ENCODE measurements at places on chromosomes 2 and 18.

- no peak for DNase-seq
Measured at GRCh38 chr18:78735131-78736014, 244.2 kb upstream of the SALL3 start.

DNA sequence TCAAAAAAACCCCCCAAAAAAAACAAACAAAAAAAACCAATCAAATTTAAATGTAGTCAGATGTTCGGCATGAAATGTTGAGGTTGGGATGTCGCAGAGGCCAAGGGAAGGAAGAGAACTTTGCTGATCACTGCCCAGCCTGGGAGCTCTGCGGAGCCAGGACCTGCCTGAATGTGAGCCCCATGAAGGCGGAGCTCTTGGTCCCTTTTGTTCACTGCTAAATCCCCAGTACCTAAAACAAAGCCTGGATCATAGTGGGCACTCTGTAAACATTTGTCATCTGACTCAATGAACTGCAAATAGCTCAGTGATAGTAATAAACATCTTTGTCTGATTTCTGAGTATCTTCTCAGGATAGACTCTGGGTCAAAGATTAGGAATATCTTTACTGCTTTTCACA lies 64.0 kb downstream of the NGEF start:
- no peak for DNase-seq

DNA sequence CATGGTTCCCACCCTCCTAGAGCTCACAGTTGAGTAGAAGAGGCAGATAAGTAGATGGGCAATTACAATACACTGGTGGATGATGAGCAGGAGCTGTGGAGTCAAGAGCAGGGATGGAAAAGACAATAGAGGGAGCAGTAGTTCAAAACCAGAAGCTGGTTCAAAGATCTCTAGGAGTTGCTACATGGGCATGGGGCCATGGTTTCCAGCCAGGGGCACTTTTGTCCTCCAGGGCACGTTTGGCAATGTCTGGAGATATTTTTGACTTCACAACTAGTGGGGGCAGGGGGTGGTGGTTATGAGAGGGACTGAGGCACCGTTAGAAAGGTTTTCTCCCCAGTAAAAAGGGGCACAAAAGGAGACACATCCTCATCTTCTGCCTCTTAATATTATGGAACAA lies 236.0 kb downstream of the DYSF start:
- no peak for DNase-seq

- no peak for DNase-seq
Measured at GRCh38 chr18:424071-424661, 76.3 kb downstream of the COLEC12 start.

GRCh38 chr2:168252976-168253375 lies 5.6 kb upstream of the STK39 start:
- no peak for DNase-seq

DNA sequence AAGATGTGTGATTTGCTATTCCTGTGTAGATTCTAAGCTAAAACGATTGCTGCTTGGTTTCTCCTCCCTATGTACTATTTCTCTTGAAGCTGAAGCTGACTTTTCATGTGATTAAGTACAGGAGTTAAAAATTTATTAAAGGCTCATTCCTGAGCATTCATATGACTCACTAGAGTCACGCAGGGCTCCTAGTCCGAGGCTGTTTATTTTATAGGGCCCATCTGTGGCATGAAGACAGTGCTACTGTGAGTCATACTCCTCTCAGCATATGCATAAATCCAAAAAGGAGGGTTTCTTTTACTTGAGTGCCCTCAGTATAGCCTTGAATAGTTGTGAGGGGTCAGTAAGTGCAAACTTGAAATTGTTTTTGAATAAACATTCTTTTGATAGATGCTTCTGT lies 378.8 kb downstream of the PTPRM start:
- DNase-seq = no peak

- DNase-seq = no peak
Measured at GRCh38 chr2:233342301-233342700, 12.0 kb upstream of the DGKD start.

- DNase-seq = no peak
Measured at GRCh38 chr2:118207889-118208288, 119.6 kb downstream of the INSIG2 start.

GRCh38 chr2:53905396-53905795 lies 45.6 kb upstream of the GPR75 start:
- no peak for DNase-seq

GRCh38 chr18:23703057-23703986 lies 14.1 kb downstream of the LAMA3 start:
- DNase-seq = no peak

DNA sequence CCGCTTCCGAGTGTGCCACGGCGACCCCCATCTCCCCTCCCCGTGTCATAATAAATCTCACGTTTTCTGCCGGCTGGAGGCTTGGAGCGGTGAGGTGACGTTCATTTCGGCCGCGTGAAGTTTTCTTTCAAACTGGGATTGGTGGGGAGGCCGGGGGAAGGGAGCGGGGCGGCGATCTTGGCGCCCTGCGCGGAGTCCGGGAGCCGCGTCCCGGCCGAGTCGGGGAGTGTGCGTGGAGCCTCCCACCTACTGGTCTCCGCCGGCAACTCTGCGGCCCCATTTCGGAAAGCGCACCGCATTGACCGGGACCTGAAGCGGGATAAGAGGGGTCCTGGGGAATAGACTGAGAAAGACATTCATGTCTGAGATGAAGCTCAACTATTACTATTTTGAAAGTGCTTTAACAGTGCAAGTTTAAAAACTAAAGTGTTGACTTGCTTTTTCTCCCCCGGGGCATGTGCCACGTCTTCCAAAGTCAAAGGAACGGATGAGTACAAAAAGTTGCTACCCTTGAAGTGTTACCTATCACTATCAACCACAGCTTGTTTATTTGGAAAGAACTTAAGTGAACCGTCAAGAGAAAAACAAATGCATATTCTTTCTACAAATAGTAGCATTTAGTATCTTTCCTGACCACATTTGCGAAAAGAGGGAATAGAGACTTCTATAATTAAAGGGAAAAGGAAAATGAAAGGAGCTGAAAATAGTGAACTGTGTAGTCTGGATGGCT lies 818 bp upstream of the IKZF2 start:
- no peak for DNase-seq

- no peak for DNase-seq
Measured at GRCh38 chr2:37365669-37366068, 21.2 kb downstream of the QPCT start.

- DNase-seq = no peak
Measured at GRCh38 chr18:31030574-31031278, 11.8 kb downstream of the DSC3 start.

- DNase-seq = no peak
Measured at GRCh38 chr18:59671551-59671950, 25.7 kb downstream of the CCBE1 start.

- DNase-seq = no peak
Measured at GRCh38 chr2:72148003-72148836, 558 bp upstream of the CYP26B1 start.

GRCh38 chr18:22346953-22347605 lies 70.6 kb downstream of the CTAGE1 start:
- DNase-seq = no peak

- no peak for DNase-seq
Measured at GRCh38 chr2:205612636-205613035, 69.7 kb upstream of the NRP2 start.

DNA sequence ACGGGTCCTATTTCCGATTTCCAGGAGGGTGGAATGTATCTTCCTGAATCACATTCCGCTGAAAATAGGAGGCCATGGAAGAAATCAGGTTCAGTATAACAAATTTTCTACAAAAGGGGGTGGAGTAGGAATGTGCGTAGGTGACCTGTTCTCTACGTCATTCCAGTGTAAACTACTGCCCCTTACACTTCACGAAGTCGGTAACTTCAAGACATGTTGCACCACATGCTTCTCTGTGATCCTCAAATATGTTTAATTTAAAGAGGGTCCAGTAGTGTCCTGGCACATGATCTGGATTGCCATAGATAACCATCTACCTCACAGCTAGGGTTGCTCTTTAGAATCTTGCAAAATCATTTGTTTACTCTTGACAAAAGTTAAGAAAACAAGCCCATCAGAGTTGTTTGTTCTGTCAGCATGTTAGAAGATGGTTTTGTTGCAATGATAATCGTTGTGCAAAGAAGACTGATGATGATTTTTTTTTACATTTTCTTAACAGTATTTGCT lies 7.5 kb upstream of the CPS1 start:
- DNase-seq = no peak

DNA sequence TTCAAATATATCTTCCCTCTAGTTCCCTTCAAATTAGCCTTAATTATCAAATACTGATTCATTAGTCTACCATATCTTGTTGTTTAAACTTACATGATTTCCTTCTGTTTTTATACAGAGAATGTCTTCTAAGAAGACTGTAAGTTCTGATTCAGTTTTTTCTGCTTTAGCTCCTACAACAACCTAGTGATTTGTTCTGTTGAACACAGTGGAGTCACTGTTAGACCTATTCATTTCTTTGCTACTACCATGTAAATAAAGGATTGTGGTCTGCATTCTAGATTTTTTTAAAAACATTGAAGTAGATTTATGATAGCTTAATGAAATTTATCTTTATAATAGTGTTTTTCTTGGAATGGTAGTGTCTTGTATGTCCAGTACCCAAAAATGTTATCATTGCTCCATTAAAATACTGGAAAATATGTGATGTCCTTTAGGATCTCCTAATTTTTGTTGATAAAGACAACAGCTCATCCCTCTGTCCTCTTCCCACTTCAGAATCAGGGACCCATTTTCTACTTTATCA lies 146.4 kb downstream of the MBD5 start:
- DNase-seq = no peak

- no peak for DNase-seq
Measured at GRCh38 chr2:84856787-84857186, 24.1 kb downstream of the TRABD2A start.

GRCh38 chr18:47427923-47428637 lies 176.6 kb upstream of the SKOR2 start:
- DNase-seq = no peak

- DNase-seq = no peak
Measured at GRCh38 chr2:85692039-85692645, 2.0 kb upstream of the GNLY start.

DNA sequence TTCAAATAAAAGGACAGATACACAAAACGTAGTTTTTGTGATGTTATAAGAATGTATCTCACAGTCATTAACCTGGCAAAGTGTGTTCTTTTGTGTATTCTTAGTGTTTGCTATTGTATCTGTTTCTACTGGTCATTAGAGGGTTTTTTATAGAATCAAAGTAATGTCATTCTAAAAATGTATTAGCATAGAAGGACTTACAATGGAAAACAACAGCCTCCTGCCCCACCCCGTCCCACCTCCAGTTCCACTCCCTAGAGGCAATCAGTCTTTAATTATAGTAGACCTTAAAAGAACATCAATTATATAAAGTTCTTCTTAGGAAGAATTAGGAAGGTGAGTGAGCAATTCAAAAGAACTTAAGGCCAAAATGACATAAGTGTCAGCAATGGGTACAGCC lies 13.8 kb downstream of the DNAJC27 start:
- no peak for DNase-seq

GRCh38 chr2:162030363-162031190 lies 43.4 kb downstream of the DPP4 start:
- DNase-seq = no peak

DNA sequence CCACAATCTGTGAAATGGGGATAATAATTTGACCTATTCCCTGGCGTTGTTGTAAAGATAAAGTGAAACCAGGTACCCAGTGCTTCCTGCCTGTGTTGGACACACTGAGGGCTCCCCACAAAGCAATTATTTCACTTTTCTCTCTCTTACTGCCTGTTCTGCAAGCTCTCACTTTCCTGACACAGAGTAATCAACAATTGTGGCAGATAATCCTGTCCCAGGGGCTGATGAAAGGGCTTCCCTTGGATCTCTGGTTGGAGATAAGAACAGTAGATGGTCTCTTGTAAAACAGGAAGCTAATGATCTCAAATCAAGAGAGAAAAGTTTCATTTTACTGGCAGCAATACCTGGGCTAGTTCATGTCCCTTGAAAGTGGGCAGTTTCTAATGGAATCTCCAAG lies 190.4 kb upstream of the EPHA4 start:
- DNase-seq = no peak

DNA sequence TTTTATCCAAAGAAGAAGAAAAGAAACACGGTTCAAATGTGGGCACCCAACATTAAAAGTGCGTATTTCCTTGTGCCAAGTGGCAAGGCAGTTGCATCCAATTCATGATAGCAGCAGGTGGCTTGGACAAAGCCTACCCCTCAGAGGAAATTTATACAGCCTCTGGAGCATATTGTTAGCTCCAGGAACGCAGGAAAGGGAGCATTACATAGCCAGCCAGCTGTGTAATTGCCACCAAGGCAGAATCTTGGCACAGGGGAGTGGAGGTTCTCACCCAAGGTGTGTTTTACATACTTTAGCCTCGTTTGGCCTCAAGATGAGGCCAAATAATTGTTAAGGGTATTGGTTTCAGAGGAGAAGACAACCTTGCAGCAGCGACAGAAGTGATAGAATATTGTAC lies 526.9 kb downstream of the TMEM182 start:
- no peak for DNase-seq

- DNase-seq = no peak
Measured at GRCh38 chr2:85428343-85428881, 9.9 kb downstream of the SH2D6 start.

GRCh38 chr18:65422544-65423136 lies 328.2 kb upstream of the CDH7 start:
- no peak for DNase-seq

DNA sequence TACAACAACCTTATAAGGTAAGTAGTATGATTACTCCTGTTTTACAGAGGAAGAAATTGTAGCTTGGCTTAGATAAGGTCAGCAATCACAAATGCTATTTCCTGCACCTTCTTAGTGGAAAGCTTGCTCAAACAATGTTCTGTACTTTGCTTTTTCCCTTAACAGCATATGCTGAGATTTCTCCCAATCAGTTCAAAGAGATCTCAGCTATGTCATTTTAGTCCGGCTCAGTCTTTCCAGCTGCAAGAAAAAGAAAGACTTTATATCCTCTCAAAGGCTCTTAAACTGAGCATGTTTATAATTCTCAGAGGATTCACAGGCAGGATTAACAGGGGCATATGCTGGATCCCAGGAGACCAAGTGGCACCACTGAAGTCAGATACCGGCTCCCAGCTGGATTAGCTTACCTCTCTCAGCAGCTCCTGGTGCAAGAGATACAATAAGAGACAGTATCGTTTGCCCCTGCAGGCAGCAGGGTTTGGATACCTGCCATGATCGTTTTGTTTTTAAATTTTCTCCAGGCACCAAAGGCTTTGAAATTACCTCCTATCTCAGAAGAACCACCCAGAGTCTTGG lies 29.5 kb downstream of the KIAA2012 start:
- DNase-seq = no peak

- no peak for DNase-seq
Measured at GRCh38 chr2:161424394-161424769, 8.3 kb downstream of the TBR1 start.

GRCh38 chr18:40851014-40851429 lies 1104.0 kb upstream of the PIK3C3 start:
- no peak for DNase-seq
